ENCODE measurements at places on chromosomes 5 and 9.

DNA sequence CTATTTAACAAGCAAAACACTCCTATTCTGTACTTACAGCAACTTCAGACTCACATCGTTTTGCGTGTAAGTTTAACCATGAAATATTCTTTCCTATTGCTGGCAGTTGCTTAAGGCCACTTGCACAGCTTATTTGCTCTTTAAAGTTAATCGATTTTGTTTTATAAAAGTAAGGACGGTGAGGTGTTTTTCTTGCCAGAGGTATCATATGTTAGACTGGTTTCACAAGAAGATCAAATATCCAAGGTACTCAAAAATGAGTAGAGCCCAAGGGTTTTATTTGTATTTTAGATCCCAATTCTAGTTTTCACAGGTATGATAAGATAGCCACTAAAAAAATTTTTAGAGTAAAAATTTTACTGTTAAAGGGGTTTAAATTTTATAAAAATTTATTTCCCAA lies 16.2 kb downstream of the CLINT1 start:
- no peak for DNase-seq

- no peak for DNase-seq
These were observed 54.6 kb upstream of the ELL2 start for GRCh38 chr5:96016216-96016615.

GRCh38 chr9:125332527-125332926 lies 70.9 kb downstream of the GAPVD1 start:
- DNase-seq: peak; percentile 68

DNA sequence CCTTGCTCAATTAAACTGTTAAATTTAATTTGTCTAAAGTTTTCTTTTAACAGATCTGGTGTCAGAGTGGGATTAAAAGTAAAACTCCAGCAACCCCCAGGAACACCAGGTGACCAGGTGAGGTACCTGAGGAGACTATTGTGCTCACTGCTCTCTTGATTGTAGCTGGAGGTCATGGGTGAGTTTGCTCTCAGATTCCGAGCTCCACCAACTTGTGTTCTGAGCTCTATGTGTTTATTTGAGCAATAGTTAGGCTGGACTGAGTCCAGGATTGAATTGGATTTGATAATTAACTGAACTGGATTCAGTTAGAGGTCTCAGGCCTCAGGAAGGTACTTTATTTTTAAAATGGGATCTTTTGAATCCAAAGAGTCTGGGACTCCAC lies 17.9 kb upstream of the SCGB3A2 start:
- DNase-seq: no peak

DNA sequence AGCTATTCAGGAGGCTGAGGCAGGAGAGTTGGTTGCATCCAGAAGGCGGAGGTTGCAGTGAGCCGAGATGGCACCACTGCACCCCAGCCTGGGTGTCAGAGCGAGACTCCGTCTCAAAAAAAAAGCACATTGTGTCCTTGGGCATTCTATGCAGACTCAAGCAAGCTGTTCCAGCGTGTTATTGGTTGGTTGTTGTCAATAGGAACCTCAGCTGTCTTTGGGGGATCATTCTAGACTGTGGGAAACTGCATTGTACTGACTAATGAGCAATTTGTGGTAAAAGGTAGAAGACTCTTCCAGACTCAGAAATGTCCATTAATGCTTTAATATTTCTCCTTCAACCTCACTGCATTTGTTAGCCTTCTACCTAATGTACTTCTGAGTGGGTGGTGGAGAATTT lies 379.5 kb upstream of the GRAMD2B start:
- DNase-seq: no peak

DNA sequence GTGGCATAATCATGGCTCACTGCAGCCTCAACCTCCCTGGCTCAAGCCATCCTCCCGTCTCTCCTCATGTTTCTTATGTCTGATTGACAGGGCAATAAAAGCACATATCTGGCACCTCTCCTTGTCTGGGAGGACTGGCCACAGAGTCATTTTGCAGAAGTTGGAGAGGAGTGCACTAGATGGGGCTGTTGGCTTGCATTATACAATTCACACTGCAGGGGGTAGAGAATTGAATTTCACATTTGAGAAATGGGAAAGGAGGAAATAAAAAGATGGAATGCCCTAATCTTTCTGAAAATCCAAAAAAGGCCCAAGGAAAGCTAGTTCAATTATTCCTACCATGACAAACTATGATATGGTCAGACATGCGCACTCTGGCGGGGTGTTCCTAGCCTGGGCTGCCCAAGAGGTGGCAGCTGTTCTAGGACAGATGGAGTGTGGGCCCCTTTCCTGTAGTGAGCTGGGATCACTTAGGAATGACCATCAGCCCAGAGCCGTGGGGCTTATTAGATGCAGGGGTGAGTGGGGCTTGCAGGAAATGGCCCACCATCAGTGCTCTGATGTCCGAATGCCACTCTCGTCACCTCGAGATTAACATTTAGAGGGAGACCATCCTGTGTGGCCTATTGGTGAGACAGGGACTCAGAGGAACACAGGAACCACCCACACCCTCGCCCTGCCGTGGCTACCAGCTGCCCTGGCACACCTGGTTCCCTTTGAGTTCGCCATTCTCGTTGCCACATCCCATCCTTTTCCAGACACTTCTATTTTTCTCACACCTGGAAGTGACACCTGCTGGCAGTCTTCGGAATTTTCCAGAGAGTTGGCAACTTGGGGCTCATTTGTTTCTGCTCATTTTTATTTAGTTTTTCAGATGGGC lies 21.8 kb upstream of the ANKRD18A start:
- DNase-seq: peak; percentile 9
